ENCODE measurements at places on chromosomes 16 and 17.

- no peak for DNase-seq
Observed at GRCh38 chr16:85348911-85349334, 236.7 kb upstream of the CIBAR2 start.

- DNase-seq, result no peak
Observed at GRCh38 chr17:38571833-38572668, 33.7 kb downstream of the SRCIN1 start.

- DNase-seq, result no peak
Observed at GRCh38 chr17:76810956-76811355, 57.2 kb upstream of the MGAT5B start.

GRCh38 chr17:75442168-75443103 lies 14.0 kb upstream of the TMEM94 start:
- no peak for DNase-seq

- DNase-seq, result no peak
Observed at GRCh38 chr17:45009676-45010467, 41.6 kb downstream of the DCAKD start.

- DNase-seq, result no peak
Observed at GRCh38 chr16:75837681-75838080, 111.4 kb upstream of the CPHXL start.

GRCh38 chr17:48056246-48056745 lies 8.1 kb downstream of the NFE2L1 start:
- DNase-seq, result no peak

- peak; percentile 89 for DNase-seq
Observed at GRCh38 chr16:85554889-85555718, 58.0 kb upstream of the GSE1 start.

GRCh38 chr17:12519956-12520594 lies 145.6 kb upstream of the MYOCD start:
- DNase-seq, result no peak

- no peak for DNase-seq
Observed at GRCh38 chr17:34556384-34556783, 23.0 kb upstream of the TMEM132E start.

- DNase-seq, result no peak
Observed at GRCh38 chr17:77794846-77795245, 163.7 kb upstream of the TNRC6C start.

GRCh38 chr16:56812884-56813283 lies 52.1 kb upstream of the SLC12A3 start:
- no peak for DNase-seq

- no peak for DNase-seq
Observed at GRCh38 chr17:53894591-53894990, 71.9 kb downstream of the KIF2B start.

GRCh38 chr17:4537451-4538235 lies 17.5 kb downstream of the MYBBP1A start:
- DNase-seq, result no peak

DNA sequence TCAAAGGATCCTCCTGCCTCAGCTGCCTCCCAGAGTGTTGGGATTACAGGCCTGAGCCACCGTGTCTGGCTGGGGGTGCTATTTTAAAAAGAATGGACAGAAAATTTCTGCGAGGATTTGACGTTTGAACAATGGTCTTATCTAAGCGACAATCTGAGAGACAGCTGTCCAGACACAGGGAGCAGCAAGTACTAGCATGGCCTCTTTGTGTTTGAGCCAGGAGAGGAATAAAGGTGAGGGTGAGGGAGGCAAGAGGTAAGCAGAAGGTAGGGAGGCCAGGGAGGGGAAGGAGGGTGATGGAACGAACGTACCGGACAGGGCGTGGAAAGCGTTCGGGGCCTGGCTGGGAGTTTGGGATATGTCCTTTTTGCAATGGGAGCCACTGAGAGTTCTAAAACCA lies 59.2 kb downstream of the PITPNC1 start:
- DNase-seq, result no peak

- no peak for DNase-seq
Observed at GRCh38 chr16:11439790-11440656, 94.8 kb downstream of the RMI2 start.

DNA sequence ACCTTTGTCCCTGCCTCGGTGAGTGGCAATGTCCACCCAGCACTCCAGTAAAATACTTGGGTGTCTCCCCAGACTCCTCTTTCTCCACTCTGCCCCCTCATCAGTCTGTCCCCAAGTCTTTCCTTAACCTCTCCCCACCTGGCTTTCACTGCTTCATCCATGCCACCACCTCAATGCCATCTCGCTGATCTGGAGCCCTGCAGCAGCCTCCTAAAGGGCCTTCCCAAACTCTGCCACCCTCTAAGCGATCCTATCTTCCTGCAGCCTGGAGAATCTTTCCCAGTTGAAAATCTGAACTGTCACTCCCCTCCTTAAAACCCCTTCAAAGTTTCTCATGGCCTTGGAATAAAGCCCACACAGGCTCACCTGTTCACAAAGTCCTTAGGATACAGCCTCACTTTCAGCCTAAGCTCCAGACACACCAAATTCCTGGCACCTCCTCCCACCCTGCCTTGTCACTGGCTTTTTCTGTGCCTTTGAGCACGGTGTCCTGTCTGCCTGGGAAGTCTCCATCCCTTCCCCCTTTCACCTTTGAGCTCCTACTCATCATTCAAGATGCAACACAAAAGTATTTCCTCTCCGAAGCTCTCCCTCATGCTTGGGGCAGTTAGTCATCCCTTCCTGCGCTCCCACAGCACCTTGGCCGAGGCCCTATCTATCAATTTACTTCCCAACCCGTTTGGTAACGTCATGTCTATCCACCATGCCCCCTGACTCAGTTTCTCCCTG lies 2.8 kb downstream of the WNK4 start:
- no peak for DNase-seq

DNA sequence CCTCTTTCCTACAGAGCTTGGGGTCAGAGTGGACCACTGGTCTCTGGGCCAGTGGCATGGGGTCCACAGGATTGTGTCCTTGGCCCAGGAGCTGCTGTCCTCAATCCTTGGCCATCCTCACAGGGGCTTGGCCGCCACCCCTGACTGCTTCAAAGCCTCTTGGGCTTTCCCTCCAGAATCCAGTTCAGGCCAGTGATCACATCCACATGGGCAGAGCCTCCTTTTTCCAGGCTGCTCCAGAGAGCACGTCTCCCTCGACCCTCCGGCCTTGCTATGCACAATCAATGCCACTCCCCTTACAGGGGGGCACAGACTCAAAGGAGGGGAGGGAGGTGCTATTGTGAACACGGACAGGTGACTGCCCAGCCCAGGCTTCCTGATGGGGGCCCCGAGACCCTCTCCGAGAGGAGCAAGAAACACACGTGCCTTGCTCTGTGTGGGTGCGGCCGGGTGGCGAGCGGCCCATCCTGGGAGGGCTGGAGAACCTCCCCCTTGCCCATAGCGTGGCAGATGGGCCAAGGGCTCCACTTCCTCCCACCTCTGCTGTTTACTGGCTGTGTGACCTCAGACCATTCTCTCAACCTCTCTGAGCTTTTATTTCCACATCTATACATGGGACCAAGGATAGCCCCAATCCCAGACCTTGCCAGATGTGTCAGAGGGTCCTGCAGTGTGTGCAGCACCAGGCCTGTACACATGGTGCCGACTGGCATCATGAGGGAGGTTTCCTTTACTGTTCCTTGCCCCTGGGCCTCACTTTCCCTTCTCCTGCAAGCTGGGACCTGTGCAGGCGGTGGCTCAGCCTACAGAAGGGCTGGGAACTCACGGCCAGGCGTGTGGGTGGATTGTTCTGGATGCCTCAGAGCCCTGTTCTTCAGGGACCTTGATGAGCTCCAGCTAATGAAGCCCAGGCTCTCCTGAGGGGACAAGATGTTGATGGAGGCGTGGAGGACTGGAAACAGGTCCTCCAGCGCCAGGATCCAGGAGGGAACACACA lies 229.0 kb upstream of the GSE1 start:
- no peak for DNase-seq

GRCh38 chr17:35498448-35499178 lies 38.9 kb downstream of the SLFN12L start:
- no peak for DNase-seq

DNA sequence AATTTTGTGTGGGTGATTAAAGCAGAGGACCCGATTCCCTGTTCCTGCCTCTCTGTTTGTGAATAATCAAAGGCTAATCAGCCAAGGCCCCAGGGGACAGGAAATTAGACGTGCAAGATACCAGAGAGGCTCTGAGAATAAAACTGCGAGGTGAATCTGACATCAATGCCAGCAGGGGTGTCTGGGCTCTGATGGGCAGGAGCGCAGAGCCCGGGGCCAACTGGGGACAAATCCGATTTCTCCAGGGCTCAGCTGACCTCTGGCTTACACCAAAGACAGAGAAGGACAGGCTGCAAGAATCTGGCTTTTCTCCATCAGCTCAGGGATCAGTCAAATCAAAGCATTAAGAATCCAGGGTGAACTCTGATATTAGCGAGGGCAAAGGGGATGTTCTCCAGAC lies 174.3 kb downstream of the XYLT1 start:
- DNase-seq, result no peak

GRCh38 chr17:31549121-31549524 lies 157.6 kb downstream of the RAB11FIP4 start:
- no peak for DNase-seq

DNA sequence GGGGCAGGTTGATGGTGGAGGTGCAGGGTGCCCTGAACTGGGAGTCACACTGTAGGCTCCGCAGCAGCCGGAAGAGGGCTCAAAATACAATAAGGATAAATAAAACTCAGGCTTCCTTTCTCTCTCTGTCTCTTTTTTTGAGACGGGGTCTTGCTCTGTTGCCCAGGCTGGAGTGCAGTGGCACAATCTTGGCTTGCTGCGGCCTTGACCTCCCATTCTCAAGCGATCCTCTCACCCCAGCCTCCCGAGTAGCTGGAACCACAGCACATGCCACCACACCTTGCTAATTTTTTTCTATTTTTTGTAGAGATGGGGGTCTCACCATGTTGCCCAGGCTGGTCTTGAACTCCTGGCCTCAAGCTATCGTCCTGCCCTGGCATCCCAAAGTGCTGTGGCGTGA lies 32.9 kb upstream of the NPTX1 start:
- DNase-seq, result no peak

- no peak for DNase-seq
Observed at GRCh38 chr16:89905511-89906139, 13.0 kb upstream of the MC1R start.

- DNase-seq, result no peak
Observed at GRCh38 chr17:75228847-75229246, 23.4 kb downstream of the NUP85 start.

Data from HuH-7.5 (cell line).